ENCODE measurements at places on chromosomes 11 and 22.

DNA sequence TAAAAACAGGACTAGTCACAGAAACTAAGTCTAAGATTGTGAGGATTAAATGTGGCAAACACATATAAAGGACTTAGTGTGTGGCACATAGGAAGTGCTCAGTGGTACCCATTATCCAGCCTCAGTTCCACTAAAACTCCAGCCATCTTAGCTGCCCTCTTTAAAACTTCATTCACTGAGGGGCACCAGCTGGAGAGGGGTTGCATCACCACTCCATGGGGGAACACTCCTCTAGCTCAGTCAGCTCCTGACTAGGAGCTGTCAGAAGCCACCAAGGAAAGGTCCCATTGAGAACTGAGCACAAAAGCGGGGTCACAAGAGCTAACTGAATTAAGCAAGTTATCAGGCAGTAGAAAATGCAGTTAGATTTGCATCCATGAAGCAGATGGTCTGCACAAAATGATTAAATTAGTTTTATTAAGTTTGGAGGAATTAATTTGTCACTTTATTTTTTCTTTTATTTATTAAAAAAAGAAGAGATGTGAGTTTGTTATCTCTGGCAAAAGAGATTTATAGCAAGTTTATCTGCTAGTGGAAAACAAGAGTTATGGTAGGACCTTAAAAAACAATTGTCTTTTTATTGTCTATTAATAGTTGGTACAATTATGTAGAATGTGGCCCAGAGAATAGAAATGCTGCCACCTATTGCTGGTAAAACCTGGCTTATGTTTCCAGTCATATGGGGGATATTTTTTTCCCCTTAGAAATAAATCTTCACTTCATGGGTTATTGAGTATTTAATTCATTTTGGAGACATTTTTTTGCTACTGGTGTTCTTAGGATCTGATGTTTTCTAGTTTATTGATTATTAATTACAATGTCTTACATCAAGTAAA lies 95.7 kb downstream of the NAV2 start:
- DNase-seq: no peak

DNA sequence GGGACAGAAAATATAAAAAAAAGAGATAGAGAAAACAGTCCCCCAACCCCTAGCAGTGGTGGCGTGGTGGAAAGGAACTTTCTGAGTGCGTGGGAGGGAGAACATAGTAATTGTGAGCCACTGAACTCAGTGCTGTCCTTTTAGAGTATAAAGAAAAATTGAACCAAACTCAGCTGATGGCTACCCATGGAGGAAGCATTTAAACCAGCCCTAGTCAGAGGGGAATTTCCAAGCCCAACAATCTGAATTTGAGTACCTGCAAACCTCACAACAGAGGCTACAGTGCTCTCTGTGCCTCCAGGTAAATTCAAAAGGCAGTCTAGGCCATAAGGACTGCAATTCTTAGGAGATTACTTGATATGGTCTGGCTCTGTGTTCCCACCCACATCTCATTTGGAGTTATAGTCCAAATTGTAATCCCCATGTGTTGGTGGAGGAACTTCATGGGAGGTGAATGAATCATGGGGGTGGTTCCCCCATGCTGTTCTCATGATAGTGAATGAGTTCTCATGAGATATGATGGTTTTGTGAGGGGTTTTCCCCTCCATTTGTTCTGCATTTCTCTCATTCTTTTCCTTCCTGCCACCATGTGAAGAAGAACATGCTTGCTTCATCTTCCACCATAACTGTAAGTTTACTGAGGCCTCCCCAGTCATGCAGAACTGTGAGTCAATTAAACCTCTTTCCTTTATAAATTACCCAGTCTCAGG lies 687.8 kb downstream of the FAM181B start:
- DNase-seq: no peak

DNA sequence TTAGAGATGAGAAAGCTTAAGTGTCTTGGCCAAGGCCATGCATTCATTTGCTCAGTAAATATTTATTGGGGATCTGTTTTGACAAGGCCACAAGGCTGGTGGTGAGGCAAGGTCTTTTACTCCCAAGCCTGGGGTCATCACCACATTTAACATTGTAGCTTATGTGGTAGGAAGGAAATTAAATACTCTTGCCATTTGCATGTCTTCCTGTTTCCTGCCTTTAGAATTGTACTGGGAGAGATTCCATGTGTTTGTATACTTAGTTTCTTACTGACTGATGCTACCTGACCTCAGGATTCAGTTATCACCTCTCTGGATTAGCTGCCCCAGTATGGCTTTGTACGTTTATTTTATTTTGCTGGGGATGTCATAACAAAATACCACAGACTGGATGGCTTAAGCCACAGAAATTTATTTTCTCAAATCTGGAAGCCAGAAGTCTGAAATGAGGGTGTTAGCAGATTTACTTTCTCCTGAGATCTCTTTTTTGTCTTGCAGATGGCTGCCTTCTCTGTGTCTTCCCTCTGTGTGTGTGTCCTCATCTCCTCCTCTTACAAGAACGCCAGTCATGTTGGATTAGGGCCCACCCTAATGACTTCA lies 44.8 kb downstream of the SPECC1L start:
- DNase-seq: no peak

- no peak for DNase-seq
Observed at GRCh38 chr11:69489031-69489745, 7.7 kb downstream of the LINC01488 start.

- DNase-seq: no peak
Observed at GRCh38 chr11:120270386-120270785, 30.4 kb downstream of the POU2F3 start.

- no peak for DNase-seq
Observed at GRCh38 chr22:49904040-49904369, 14.2 kb downstream of the ALG12 start.

DNA sequence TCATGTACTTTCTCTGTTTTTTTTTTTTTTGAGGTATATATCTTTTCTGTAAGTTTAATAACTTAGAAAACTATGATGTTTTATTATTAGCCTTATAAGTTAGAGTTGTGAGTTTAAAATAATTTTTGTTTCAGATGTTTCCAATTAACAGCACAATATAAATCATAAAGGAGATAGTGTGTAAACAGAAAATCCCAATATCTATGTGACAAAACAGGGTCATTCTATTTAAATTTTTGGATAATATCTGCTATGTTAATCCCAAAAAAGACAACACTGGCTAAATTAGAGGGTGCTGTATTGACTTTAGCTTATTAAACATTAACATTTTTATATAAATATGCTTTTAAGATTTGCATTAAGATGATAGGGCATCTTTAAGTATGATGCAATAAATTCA lies 318.1 kb upstream of the CTSC start:
- no peak for DNase-seq

DNA sequence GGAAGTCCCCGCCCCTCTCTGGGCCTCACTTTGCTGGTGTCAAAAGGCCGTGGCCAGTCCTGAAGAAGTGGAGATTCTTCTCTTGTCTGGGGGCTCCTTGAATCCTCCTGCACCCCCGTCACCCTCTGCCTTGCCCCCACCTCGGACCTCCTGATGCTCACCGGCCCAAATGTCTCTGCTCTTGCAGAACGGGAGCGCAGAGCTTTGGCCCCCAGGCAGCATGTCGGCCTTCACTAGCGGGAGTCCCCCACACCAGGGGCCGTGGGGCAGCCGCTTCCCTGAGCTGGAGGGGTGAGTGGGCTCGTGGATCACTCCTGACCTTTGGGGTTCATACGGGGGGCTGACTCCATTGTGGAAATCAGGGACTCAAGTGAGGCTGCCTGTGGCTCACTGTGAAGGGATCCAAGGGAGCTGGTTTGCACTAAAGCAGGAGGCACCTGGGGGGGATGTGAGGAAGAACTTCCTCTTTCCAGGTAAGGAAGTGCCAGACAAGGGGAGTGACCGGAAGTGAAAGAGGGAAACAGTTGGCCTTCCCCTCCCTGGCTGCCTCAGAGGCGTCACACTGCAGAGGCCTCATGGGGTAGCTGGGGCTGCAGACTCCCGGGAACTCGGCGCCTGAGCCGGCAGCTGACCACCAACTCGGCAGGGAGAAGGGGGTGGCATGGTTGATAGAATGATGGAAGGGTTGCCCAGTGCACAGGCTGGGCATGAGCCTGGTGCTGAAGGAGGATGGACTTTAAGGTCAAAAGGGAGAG lies 23.1 kb downstream of the CSF2RB start:
- DNase-seq: no peak

DNA sequence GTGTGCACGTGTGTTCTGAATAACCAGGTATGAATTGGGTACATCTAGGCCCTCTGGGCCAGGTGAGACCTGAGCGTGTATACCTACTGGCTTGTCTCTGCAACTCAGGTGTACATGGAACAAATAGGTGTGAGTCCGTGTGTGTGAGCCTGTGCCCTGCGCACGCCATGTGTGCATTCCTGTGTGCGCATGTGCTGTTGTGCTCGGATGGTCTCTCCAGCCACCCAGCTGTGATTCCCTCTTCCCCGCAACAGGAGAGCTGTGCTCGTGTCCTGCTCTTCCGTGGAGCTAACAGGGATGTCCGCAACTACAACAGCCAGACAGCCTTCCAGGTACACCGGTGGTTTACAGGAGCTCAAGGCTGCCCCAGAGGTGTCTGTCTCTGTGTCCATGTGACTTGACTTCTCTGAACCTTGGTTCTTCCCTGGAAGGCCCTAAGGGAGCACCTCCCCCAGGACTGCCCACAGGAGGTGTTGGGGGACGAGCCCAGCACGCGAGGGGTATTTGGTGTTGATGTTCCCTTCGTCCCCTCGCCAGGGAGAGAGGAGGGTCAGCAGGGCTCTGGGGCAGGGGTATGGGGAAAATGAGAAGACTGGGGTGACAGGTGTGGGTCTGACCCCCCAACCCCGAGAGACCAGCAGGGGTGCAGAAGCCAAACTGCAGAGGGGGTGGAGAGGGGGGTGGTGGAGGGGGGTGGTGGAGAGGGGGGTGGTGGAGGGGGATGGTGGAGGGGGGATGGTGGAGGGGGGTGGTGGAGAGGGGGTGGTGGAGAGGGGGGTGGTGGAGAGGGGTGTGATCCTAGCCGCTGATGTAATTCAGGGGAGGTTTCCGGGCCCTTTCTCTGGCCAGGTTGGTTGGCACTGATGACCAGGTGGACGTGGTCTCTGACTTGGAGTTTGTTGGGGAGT lies 10.7 kb downstream of the SHANK3 start:
- DNase-seq: no peak

- no peak for DNase-seq
Observed at GRCh38 chr11:78244546-78245255, 56.0 kb downstream of the USP35 start.

DNA sequence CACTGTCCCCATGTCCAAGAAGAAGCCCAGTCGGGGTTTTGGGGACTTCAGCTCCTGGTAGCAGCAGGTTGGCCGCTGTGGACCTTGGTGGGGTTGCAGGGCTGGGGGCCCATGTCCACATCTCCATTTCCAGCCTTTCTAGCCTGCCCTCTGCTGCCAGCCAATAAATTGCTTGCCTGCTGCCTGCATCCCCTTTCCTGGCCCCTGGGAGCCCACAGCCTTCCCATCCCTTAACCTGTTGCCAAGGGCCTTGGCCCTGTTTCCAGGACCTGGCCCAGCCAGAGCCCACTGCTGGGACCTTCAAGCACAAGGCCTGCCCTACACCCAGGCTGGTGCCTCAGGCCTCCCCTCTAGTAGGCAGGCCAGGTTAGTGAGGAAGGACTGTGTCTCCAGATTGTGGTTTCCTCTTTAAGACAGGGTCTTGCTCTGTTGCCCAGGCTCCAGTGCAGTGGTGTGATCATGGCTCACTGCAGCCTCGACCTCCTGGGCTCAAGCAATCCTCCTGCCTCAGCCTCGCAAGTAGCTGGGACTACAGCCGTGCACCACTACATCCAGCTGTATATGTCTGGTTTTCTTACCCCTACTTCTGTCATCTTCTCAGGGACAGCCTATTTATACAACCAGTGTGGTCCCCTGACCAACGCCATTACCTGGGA lies 29.7 kb downstream of the PPIL2 start:
- no peak for DNase-seq

DNA sequence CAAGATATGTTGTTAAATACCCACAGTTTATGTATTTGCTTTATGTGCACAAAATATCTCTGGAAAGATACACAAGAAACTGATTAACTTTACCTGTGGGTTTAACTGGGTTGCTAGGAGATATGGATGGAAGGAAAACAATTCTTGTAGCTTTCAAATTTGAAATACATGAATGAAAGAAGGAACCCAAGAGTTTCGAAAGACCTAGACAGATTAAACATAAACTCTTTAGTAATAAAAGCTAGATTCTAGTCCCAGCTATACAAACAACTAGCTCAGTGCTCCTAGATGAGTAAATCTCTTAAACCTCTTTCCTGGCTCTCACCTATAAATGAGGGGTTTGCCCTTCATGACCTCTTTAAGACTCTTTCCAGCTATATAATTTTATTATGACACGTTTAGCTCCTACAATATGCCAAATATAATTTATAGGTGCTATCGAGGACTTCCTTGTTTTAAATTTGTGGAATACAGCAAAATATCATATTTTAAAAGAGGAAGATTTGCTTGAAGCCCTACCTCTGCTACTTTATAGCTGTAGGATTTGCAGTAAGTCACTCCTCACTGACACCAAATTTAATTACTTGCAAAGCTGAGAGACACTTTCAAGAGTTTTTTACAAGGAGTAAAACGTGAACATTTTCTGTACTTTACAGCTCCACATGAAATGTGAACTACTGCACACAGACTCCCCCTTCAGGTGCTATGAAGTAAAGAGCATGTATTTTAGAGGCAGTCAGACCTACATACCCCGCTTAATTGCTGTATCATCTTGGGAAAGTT lies 50.7 kb downstream of the RRAS2 start:
- no peak for DNase-seq

- no peak for DNase-seq
Observed at GRCh38 chr11:78541537-78541936, 33.1 kb downstream of the NARS2 start.

- no peak for DNase-seq
Observed at GRCh38 chr22:39524753-39525657, 4.6 kb downstream of the ATF4 start.

DNA sequence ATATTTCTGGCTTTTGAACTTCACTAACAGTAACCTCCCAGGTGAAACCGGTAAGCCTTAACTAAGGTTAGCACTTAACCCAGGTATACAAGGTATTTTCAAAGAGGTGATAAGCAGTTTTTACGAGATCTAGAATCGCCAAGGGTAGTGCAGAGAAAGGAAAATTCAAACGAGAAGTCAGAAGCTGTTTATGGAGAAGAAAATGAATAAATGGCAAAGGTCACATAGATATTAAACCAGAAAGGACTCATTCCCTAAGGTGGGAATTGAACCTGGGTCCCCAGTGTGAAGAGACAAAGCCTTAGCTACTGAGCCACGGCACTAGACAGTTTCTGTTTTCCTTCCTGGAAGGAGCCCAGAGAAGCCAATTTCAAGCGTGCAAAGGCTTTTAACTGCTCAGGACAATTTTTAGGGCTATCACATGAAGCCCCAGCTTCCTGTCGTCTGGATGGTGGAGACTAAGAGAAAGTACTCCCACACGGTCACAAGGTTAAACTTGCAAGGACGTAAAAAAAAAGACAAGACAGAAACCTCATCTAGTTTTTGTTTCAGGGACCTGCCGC lies 5.7 kb upstream of the C1QTNF6 start:
- DNase-seq: no peak

DNA sequence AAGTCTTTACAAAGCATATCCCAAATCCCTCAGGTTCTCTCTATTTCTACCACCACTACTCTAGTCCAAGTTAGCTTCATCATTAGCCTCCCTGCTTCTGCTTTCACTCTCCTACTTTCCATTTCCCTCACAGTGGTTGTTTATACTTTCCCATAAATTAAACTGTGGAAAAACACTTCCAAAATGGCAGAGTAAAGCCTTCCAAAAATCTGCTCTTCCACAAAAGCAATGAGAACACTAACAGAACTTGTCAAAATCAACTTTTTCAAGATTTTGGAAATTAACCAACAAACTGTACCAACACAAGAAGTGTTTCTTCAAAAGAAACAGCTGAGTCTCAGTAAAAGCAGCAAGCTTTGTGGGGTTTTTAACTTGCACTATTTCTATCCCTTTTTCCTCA lies 71.8 kb downstream of the TTC28 start:
- no peak for DNase-seq

GRCh38 chr11:68855205-68855981 lies 13.7 kb upstream of the CPT1A start:
- DNase-seq: peak; percentile 41
